Activated gamma-delta T cell (primary cell): ENCODE measurements at places on chromosomes 16 and 17.

- no peak for DNase-seq
These were observed 29.0 kb downstream of the RAB11FIP3 start for GRCh38 chr16:454397-454940.

GRCh38 chr16:79128706-79129105, 471.8 kb downstream of the MAF start:
- DNase-seq, result no peak

DNA sequence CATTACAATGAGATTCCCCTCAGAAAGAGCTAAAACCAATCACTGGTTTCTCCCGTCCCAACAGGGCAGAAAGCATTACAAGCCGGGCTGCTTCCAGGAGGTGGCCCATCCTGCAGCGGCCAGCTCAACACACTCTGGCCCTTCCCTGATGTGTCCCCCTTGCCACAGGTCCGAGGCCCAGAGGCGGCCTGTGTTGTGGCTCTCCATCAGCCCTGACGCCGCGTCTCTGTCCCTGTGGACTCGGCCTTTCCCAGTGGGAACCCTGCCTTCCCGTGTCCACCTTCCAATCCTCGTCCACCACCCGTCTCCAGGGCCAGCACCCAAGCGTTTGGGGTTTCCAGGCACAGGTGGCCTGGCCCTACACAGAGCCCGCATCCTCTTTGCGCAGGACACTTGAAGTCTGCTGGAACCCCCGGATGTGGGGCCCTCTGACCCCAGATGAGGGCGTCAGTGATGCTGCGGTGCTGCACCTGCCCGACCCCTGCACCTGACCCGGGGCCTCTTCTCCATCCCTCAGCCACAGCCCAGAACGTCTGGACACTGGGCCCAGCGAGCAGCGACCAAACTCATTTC, 21.1 kb downstream of the RAB40B start:
- DNase-seq, result no peak

- no peak for DNase-seq
These were observed 911.6 kb downstream of the KCNJ2 start for GRCh38 chr17:71080937-71081336.

- DNase-seq, result no peak
These were observed 54.0 kb downstream of the DUSP14 start for GRCh38 chr17:37543637-37544052.

DNA sequence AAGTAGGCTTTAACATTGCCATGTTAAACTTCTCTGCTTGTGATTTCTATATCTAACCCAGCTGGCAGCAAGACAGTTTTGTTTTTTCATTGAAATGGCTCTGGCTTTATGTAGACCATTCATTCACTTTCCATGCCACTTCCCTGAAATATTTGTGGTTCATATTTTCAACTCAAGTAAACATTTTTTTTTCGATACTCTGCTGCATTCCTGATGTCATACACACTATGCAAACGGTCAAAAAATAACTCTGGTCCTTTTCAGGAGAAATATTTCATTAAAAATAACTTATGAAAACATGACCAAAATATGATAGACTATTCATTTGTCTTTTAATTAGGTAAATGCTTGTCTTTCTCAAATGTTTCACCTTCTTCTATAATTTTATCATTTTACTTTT, 116.3 kb downstream of the USP22 start:
- DNase-seq, result no peak

GRCh38 chr16:6195966-6196365, 1098.4 kb upstream of the EEF2KMT start:
- DNase-seq, result no peak

DNA sequence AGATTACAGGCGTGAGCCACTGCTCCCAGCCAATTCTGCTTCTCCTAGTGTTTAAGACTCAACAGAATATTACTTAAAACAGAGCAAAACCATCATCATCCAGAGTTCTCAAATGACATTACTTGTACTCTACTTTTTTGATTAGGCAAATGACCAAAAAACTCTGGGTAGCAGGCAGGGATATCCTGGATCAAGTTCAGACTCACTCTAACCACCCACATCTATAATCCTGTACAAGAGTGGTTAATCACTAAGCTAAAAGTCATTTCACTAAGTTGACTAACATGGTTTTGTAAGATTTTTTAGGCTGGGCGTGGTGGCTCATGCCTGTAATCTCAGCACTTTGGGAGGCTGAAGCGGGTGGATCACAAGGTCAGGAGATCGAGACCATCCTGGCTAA, 6.8 kb downstream of the NAE1 start:
- no peak for DNase-seq

DNA sequence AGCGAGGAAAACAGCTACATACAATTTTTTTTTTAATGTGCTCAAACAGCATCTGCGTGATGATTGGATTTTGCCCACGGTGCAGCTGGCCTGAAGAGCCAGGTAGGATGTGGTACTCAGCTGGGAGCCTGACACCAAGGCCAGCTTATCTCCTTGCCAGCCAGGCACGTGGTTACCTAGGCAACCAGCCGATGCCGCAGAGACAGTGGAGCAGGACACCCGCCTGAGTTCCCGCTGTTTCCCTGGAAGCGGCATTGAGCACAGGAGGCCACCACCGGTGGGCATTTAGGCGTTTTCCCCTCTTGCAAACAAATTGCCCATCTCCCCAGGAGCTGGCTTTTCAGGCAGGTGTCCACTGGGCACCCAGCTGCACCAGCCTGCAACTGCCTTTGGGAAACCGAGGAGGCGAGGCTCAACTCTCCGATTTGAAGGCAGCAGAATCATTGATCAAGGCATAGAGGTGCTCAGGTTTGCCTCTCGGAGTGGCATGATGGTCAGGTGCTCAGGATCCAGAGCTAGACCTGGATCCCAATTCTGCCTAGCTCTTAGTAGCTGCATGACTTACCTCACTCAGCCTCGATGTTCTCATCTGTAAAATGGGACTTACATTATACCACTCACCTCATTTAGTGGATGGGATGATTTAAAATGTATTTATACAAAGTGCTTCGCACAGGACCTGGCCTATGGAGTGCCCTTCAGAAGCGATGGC, 137.5 kb upstream of the PLCG2 start:
- no peak for DNase-seq

GRCh38 chr17:21382560-21383495, 6.7 kb downstream of the KCNJ12 start:
- no peak for DNase-seq

DNA sequence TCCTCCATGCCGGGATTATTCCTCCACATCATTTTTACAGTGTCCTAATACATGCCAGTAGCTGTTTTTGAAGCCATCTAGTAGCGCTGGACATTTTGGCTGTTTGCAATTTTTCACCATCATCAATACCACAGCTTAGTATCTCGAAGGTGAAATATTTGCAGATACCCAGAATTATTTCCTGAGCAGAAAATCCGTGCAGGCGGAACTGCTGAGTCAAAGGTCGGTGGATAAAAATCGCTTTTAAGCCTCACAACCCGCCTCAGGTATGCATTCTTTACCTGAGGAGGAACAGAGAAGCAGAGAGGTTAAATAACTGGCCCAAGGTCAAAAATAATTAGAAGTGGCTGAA, 584 bp upstream of the TNRC6A start:
- no peak for DNase-seq

GRCh38 chr16:566475-567372, at the start of gene NHLRC4:
NHLRC4 (plus strand) TSS chr16:567005; CDS start chr16:568048, 1,043 bp downstream.
- no peak for DNase-seq

DNA sequence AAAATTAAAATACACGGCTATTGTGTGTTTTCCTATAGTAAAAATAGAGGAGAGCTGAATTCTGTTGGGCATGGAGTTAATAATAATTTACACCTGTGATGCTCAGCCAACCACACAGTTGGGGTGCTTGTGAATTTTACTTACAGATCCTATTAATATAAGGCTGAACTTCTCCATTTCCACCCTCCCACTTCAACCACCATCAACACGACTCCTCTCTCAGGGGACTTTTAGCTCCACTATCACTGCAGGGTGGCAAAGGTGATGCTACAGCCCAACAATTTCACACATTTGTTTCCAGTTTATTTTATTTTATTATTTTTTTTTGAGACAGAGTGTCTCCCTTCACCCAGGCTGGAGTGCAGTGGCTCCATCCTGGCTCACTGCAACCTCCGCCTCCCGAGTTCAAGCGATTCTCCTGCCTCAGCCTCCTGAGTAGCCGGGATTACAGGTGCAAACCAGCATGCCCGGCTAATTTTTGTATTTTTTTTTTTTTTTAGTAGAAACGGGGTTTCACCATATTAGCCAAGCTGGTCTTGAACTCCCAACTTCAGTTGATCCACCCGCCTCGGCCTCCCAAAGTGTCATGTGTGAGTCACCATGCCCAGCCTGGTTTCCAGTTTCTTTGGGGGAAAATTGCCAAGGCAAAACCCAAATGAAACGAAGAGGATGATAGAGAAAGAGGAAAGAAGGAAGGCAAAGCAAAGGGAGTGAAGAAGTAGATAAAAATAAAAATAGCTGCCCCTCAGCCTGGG, 57.9 kb downstream of the GNA13 start:
- no peak for DNase-seq

GRCh38 chr17:79162012-79162963, 87.7 kb downstream of the ENGASE start:
- DNase-seq, result no peak

DNA sequence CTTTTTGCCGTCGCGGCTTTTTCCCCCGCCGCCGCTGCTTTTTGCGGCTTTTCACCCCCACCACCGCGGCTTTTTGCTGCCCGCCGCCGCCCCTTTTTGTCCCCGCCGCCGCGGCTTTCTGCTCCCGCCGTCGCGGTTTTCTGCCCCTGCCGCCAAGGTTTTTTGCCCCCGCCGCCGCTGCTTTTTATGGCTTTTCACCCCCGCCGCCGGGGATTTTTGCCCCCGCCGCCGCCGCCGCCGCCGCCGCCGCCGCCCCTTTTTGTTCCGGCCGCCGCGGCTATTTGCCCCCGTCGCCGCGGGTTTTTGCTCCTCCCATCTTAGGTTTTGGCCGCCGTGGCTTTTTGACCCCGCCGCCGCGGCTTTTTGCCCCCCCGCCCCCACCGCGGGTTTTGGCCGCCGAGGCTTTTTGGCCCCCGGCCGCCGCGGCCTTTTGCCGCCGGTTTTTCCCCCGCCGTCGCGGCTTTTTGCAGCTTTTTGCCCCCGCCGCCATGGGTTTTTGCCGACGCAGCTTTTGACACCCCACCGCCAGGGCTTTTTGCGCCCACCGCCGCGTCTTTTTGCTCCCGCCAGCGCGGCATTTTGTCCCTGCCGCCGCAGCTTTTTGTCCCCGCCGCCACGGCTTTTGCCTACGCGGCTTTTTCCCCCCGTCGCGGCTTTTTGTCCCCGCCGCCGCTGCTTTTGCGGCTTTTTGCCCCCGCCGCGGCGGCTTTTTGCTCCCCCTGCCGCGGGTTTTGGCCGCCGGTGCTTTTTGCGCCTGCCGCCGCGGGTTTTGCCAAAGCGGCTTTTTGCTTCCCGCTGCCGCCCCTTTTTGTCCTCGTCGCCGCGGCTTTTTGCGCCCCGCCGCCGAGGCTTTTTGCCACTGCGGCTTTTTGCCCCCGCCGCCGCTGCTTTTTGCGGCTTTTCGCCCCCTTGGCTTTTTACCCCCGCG, 519.4 kb upstream of the WSB1 start:
- DNase-seq, result no peak

DNA sequence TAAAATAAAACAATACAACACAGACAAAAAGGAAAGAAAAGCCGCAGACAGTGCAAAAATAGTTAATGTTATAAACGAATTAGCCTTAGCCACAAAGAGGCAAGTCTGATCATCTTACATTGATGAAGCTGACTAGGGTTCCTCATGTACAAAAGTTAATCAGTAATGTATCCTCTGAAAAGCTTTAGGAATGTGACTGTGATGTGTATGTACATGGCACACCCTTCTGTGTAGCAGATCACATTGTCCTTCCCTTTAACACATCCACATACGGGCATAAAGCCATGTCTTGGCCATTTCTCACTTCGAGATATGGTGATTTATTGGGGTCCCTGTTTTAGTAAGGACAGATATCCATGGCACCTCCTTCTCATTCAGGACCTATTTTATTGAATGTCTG, 1327.5 kb upstream of the CDH8 start:
- DNase-seq, result no peak

DNA sequence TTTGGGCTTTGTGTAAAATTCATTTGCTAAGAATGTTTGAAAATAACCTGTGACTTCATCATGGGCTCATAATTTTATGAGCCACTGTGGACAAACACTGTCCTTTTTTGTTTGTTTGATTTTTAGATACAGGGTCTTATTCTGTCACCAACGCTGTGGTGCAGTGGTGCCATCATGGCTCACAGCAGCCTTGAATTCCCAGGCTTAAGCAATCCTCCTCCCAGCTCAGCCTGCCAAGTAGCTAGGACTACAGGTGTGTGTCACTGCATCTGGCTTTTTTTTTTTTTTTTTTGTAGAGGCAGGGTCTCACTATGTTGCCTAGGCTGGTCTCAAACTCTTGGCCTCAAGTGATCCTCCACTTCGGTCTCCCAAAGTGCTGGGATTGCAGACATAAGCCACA, 8.3 kb downstream of the TEX2 start:
- no peak for DNase-seq

DNA sequence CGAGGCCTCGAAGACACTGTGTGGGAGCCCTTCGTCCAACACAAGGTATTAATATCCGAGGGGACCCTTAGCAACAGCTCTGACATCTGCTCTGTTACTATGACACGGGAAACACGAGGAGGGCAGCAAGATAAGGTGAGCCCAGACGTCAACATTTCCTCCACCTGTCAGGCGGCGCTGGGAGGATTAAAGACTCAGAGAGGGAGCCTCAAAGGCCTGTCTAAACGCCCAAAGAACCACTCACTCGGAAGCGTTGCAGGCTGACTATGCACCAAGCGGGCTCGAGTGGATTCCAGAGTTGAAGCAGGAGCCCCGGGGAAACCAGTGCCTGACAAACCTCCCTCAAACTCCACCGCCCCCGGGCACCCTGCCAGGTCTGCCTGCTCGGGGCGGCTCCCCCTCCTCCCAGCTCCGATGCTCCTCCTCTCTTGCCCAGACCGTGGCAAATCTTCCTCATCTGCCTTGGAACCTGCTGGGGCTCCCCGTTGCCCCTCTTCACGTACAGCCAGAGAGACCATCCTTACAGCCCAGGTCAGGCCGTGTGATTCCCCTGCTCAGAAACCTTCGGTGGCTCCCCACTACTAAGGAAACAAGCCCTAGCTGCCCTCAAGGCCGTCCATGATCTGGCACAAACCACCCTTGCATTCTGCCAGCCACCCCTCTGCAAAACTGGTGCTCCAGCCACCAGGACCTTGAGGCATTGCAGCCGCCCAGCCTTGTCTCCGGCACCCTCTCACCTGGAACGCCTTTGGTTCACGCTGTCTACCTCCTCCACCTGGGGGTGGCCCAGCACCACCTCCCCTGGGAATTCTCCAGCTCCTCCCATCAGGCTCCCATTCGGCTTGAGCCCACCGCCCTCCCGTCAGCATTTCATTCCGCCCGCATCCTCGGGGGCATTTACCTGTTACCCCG, 16.2 kb downstream of the RPH3AL start:
- DNase-seq, result no peak

DNA sequence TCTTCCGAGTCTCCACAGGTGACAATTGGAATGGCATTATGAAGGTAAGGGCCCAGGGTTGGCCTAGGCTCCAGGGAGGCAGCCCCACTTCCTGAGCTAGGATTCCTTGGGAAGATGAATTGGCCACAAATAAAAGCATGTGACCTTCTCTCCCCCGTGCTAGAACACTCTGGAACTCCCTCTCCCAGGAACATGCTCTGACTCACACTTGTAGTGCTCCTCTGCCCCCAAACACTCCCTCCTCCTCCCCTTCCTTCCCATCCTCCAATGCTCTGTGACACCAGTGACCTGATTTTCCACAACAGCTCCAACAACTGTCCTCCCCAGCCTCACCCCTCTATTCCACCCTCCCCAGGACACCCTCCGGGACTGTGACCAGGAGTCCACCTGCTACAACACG, 16.4 kb upstream of the ABCC3 start:
- no peak for DNase-seq
